Natural killer cell treated with Interleukin-12 subunit alpha and Interleukin-12 subunit beta and Interleukin-15 and Interleukin-18, amount 100 ng/mL, for 72 hours (primary cell): ENCODE measurements at places on chromosomes 2 and 18. TPM values are rescaled to one million over a fixed set of nuclear protein-coding genes. Genes with fewer than 3 reads are reported as not detected.

GRCh38 chr2:226609366-226609765 is 190.3 kb downstream of the IRS1 start:
- H3K27ac ChIP-seq, result no peak overlapping the region
- no peak overlapping the region for H3K4me3 ChIP-seq
- H3K36me3 ChIP-seq, result no peaks in the 10 kb centered on the region
- DNase-seq, result no peak

GRCh38 chr2:120745420-120746111 is 9.9 kb downstream of the GLI2 start:
- peaks cover 34% of the 10 kb centered on the region for H3K27me3 ChIP-seq
- no peak overlapping the region for H3K27ac ChIP-seq
- DNase-seq, result no peak
- no peak overlapping the region for H3K4me3 ChIP-seq
- no peaks in the 10 kb centered on the region for H3K36me3 ChIP-seq
- H3K4me1 ChIP-seq, result no peaks in the 10 kb centered on the region

DNA sequence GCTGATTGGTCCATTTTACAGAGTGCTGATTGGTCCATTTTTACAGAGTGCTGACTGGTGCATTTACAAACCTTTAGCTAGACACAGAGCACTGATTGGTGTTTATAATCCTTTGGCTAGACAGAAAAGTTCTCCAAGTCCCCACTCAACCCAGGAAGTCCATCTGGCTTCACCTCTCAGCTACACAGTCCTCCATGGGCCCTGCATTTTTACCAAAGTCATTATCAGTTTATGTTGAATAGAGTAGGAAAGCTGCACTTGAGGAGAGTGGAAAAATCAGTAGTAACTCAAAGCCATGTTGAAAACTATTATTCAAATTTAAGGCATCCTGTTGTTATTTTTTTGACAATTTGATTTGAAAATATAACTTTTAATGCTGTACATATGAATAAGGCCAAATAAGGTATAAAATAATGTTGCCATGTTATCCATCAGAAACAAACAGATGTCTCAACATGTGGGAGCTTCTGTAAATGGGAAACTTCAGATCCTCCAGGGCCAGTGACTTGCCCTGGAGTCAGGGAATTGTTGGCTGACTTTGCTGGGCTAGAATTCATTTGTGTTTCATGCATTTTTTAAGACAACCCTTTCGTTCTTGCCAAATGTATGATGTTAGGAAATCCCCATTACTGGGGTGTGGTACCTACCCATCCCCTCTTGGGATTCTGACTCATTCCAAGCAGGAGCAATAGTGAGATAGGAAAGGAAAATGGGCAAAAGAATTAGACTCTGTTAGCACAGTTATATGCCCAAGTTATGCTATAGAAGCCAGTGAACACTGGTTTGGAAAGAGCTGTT is 37.8 kb upstream of the CCDC195 start:
- H3K4me3 ChIP-seq, result no peak overlapping the region
- no peak overlapping the region for H3K27ac ChIP-seq
- H3K36me3 ChIP-seq, result peaks cover 19% of the 10 kb centered on the region

DNA sequence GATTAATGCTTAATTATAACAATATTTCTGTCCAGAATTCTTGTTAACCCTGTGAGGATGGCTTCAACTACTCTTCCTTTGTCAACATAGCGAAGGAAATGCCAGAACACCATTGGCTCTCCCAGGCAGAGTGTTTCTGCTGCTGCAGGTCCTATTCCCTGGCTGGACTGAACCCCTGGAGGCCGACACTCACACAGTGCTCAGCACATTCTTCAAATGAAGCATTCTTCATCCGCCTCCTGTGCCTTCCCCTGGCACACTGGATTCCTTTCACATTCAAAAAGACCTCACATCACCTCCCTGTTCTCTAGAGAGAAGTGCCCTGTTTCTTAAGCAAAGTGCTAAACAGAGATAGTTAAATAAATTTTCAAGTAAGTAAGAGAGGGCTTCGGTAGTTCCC is 187.3 kb upstream of the MSH6 start:
- no peak overlapping the region for H3K27ac ChIP-seq
- peaks cover 15% of the 10 kb centered on the region for H3K27me3 ChIP-seq
- no peak for DNase-seq
- no peaks in the 10 kb centered on the region for H3K4me1 ChIP-seq
- no peak overlapping the region for H3K4me3 ChIP-seq

Gene GAL3ST2
- total RNA-seq, result 0.83 TPM

- no peak for DNase-seq
- no peak overlapping the region for H3K4me3 ChIP-seq
- no peaks in the 10 kb centered on the region for H3K27me3 ChIP-seq
- H3K4me1 ChIP-seq, result peaks cover 23% of the 10 kb centered on the region
- H3K27ac ChIP-seq, result no peak overlapping the region
Measured at GRCh38 chr2:11309706-11310105, 34.7 kb downstream of the ROCK2 start.

- H3K4me3 ChIP-seq, result no peak overlapping the region
- DNase-seq, result no peak
- H3K4me1 ChIP-seq, result peaks cover 5% of the 10 kb centered on the region
- no peaks in the 10 kb centered on the region for H3K27me3 ChIP-seq
- H3K27ac ChIP-seq, result no peak overlapping the region
Measured at GRCh38 chr2:121771976-121772742, 16.7 kb downstream of the TSN start.

- no peaks in the 10 kb centered on the region for H3K4me1 ChIP-seq
- no peak overlapping the region for H3K4me3 ChIP-seq
- no peak for DNase-seq
- H3K36me3 ChIP-seq, result peaks cover 23% of the 10 kb centered on the region
Measured at GRCh38 chr2:109439390-109439786, 174.4 kb downstream of the SEPTIN10 start.

- no peak for DNase-seq
- H3K27ac ChIP-seq, result no peak overlapping the region
- no peaks in the 10 kb centered on the region for H3K27me3 ChIP-seq
Measured at GRCh38 chr2:19048593-19049266, 309.7 kb downstream of the OSR1 start.

Gene CFAP65
- total RNA-seq, result not detected

Gene LDLRAD4
- 19.5 TPM for total RNA-seq

Gene DSEL
- total RNA-seq, result not detected

Gene PCARE
- total RNA-seq, result not detected

DNA sequence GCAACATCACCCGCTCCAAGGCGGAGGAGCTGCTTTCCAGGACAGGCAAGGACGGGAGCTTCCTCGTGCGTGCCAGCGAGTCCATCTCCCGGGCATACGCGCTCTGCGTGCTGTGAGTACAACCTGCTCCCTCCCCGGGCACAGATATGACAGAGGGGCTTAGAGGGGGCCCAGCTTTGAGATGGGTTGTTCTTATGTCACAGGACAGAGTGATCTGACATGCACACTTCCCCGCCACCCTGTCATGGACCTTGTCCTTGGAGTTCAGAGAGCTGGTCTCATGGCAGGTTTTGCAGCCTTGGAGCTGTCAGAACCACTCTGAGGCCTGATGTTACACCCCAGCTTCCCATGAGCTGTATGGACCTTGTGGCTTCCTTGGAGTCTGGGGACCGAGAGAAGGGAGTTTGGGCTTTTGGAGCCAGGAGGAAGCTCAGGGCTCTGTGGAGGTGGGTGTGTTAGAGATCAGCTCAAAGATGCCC is 398 bp downstream of the INPP5D start:
- H3K27ac ChIP-seq, result peak overlapping the region; percentile 97
- H3K36me3 ChIP-seq, result no peaks in the 10 kb centered on the region
- no peak for DNase-seq
- H3K4me3 ChIP-seq, result peak overlapping the region; percentile 86
- H3K27me3 ChIP-seq, result no peaks in the 10 kb centered on the region
- peaks cover 42% of the 10 kb centered on the region for H3K4me1 ChIP-seq

Gene AQP4
- total RNA-seq, result not detected

Gene SFTPB
- total RNA-seq, result not detected

Gene COPS8
- 44.1 TPM for total RNA-seq

- no peak overlapping the region for H3K4me3 ChIP-seq
- no peak for DNase-seq
- H3K27me3 ChIP-seq, result peaks cover 22% of the 10 kb centered on the region
- H3K4me1 ChIP-seq, result no peaks in the 10 kb centered on the region
- H3K27ac ChIP-seq, result no peak overlapping the region
- no peaks in the 10 kb centered on the region for H3K36me3 ChIP-seq
Measured at GRCh38 chr2:223654384-223654915, 52.3 kb upstream of the SCG2 start.

DNA sequence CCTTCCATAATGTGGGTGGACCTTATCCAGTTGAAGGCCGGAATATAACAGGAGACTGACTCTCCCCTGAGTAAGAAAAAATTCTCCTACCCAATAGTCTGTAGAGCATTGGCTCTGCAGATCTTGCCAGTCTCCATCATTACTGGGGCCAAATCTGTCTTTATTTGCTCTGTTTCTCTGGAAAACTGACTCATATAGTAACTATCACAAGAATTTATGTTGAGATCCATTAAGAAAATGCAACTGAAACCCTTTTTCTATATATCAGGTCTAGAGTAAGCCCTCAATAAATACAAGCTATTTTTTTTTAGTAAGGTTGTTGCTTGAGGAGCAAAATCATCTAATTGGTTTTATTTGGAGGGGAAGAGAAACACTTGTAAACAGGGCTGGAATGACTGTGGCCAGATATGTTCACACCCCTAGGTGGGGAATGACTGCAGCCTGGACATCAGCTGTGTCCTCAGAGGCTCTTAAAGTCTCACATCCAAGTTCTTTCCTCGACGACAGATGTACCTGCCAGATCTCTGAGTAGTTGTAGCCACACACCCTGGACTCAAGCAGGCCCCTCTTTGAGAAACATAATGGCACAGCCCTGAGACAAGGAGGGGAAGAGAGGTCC is 339.7 kb downstream of the TNS1 start:
- no peak overlapping the region for H3K4me3 ChIP-seq
- H3K36me3 ChIP-seq, result no peaks in the 10 kb centered on the region
- H3K27ac ChIP-seq, result no peak overlapping the region
- peaks cover 13% of the 10 kb centered on the region for H3K27me3 ChIP-seq

- H3K4me1 ChIP-seq, result peaks cover 20% of the 10 kb centered on the region
- peaks cover 70% of the 10 kb centered on the region for H3K27me3 ChIP-seq
- no peak for DNase-seq
- H3K36me3 ChIP-seq, result no peaks in the 10 kb centered on the region
- H3K4me3 ChIP-seq, result no peak overlapping the region
Measured at GRCh38 chr2:216688731-216689340, 6.5 kb downstream of the IGFBP5 start.

- H3K27ac ChIP-seq, result no peak overlapping the region
- no peak for DNase-seq
- H3K4me3 ChIP-seq, result no peak overlapping the region
- H3K4me1 ChIP-seq, result no peaks in the 10 kb centered on the region
- no peaks in the 10 kb centered on the region for H3K36me3 ChIP-seq
- peaks cover 18% of the 10 kb centered on the region for H3K27me3 ChIP-seq
Measured at GRCh38 chr18:50627594-50628532, 68.0 kb downstream of the MAPK4 start.

DNA sequence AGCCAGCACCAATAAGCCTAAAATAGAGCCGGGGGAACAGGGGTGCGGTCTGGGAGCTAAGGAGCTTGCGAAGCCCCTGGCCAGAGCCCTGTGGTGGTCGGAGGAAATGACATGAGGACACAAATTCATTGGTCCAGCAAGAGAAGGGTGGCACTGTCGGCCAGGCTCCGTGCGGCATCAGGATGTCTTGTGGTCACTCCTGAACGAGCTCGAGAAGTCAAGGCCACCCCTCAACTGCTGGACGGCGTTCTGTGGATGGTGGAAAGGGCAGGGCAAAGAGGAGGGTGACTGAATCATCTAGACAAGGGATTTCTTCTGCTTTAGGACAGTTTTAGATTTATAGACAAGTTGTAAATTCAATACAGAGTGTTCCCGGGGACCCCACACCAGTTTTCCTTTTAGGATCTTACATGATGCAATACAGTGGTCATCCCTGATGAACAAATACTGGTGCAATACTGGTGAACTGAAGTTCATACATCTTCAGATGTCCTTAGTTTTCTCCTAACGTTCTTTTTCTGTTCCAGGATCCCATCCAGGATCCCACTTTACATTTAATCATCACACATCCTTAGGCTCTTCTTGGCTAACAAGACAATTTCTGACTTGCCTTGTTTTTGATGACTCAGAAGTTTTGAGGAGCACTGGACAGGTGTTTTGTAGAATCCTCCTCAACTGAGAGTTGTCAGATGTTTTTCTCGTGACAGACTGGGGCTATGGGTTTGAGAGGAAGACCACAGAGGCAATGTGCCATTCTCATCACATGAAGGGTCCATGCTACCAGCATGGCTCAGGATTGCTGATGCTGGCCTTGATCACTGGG is 13.2 kb downstream of the EDAR start:
- H3K4me1 ChIP-seq, result no peaks in the 10 kb centered on the region
- no peak overlapping the region for H3K27ac ChIP-seq
- DNase-seq, result no peak
- H3K4me3 ChIP-seq, result no peak overlapping the region
- no peaks in the 10 kb centered on the region for H3K36me3 ChIP-seq

- no peak for DNase-seq
- peaks cover 35% of the 10 kb centered on the region for H3K27me3 ChIP-seq
- no peak overlapping the region for H3K27ac ChIP-seq
- H3K36me3 ChIP-seq, result no peaks in the 10 kb centered on the region
Measured at GRCh38 chr2:109318150-109318948, 189.3 kb downstream of the SH3RF3 start.

Gene PTPRN
- not detected for total RNA-seq

DNA sequence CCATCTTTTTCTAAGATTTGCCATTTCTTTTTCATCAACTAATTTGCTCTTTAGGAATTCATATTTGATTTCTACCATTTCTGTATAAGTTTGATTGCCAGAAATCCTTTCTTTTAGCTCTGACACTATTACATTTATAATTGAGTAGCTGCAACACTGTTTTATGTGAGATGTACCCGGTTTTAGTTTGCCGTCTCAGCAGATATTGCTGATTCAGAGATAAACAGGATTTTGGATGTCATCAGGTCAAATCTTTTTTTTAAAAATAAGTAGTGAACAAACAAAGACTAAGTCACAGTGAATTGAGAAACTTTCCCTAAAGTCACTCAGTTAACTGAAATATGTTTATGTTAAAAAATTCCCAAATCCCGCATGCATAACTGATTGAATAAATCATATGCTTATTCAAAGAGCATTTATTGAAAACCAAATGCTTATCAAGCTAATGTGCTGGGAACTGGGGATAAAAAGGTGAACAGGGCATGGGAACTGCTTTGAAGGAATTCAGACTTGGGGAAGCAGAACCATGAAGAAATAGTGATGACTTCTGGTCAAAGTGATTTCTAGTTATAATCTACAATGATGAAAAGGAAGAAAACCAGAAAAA is 19.5 kb upstream of the CCDC102B start:
- no peaks in the 10 kb centered on the region for H3K36me3 ChIP-seq
- no peaks in the 10 kb centered on the region for H3K4me1 ChIP-seq
- H3K27me3 ChIP-seq, result no peaks in the 10 kb centered on the region
- no peak overlapping the region for H3K27ac ChIP-seq
- DNase-seq, result no peak
- H3K4me3 ChIP-seq, result no peak overlapping the region

Gene BUB1
- total RNA-seq, result 103 TPM

DNA sequence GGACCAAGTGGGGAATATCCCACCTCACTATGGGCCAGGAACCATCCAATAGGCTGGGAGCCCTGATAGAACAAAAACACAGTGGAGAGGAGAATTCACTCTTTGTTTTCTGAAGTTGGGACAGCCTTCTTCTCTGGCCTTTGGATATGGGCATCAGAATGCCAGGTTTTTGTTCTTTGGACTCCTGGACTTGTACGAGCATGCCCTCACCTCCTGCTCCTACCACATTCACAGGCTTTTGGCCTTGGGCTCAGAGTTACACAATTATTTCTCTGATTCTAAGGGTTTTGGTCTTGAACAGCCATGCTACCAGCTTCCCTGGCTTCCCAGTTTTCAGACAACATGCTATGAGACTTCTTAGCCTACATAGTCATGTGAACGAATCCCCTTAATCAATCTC is 732.9 kb upstream of the VRK2 start:
- H3K4me3 ChIP-seq, result no peak overlapping the region
- no peaks in the 10 kb centered on the region for H3K27me3 ChIP-seq

Gene NEDD4L
- 8.6 TPM for total RNA-seq
